Ascending aorta (tissue), 2 donors: ENCODE measurements at places on chromosomes 16 and 17.

DNA sequence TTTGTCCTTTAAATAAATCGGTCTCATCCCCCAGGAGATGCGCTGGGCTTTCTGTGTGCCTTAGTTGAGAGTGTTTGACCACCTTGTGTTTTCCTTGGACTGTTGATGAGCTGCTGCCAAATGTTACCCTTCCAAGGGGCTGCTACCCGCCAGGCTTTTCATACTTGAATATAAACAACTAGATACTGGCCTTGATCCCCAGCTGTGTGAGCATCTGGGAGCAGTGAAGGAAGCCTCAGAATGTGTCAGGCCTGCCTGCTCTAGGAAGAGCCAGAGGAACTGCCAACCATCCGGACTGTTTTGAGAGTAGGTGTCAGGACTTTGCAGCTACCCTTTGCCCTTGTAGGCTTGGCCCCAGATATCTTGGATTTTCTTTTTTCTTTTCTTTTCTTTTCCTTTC is 57.8 kb downstream of the LDHD start:
- DNase-seq: no peak

- DNase-seq: no peak
Observed at GRCh38 chr17:3986270-3986938, 22.2 kb upstream of the ATP2A3 start.

GRCh38 chr17:45906927-45907622 is 12.7 kb downstream of the MAPT start:
- no peak for DNase-seq

DNA sequence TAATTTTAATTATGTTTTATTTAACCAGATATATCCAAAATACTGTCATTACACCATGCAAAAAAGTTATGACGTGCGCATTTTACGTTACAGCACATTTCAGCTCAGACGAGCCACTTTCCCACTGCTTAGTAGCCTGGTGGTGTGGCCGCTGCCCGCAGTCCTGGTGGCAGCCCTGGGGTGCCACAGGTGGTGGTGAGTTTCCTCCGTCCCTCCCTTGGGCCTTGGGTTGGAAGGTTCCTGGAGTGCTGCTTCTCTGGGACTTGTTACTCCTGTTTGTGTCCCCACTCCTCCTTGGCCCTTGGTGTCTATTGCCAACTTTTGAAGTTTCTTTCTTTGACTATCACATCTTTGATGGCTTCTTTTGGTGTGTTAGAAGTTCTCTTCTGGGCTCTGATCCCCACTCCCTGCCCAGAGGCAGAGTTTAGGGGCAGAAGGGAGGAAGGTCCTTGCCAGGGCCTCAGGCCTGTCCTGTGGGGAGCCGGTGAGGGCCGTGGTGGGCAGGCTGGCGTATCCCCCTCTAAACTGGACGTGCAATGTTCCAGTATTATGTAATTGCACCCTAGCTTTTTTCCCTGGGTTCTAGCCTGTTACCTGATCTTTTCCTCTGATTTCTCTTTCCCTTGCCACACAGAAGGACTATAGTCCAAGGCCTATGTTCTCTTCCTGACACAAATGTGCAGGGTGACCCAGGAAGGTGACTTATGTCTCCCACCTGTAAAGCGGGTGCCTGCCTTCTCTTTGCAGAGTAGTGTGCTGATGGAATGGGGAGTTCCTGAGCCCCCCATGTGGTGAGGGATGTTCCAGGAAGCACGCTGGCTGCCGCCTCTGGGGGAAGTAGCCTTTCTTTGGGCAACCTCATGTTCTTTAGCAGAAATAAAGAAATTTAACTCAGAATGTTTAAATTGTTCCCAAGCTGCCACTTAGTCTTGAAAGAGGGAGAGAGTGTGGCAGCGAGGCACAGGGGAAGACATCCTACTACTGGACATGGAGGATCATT is 8.4 kb downstream of the MPRIP start:
- no peak for DNase-seq

- no peak for DNase-seq
Observed at GRCh38 chr16:55411231-55411630, 67.8 kb upstream of the MMP2 start.

DNA sequence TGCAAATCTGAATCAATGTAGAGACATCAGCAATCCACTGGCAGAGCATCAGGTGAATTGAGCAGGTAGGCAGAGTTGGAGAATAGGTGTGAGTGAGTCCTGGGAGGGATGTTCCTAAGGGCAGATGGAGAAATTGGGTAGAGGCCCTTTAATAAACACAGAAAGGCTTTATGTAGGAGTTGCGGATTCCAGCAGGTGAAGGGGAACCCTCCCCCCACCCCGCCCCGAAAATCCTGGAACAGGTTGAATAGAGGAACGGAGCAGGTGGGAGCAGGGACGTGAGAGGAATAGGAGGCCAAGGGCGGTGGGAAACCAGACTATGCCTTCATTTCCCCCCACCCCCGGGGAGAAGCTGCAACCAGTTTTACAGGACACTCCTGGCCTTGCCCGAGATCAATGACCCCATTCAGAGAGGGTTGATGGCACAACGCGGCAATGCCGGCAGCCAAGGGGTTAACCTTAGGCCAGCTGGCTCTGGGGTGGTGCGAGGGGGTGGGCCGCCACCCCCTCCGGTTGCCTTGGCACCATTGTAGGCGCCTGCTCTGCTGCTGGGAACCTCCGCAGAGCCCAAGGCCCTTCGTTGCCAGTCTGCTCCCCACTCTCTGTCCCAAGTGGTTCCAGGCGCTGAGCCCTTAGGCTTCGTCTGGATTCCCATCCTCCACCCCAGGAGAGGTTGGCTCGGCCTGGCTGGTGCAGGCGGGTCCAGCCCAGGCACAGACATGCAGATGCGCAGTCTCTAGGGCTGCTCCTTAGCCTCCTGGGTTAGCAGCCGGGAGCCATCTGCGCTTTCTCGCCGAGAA is 814 bp upstream of the RUNDC3A start:
- DNase-seq: no peak

DNA sequence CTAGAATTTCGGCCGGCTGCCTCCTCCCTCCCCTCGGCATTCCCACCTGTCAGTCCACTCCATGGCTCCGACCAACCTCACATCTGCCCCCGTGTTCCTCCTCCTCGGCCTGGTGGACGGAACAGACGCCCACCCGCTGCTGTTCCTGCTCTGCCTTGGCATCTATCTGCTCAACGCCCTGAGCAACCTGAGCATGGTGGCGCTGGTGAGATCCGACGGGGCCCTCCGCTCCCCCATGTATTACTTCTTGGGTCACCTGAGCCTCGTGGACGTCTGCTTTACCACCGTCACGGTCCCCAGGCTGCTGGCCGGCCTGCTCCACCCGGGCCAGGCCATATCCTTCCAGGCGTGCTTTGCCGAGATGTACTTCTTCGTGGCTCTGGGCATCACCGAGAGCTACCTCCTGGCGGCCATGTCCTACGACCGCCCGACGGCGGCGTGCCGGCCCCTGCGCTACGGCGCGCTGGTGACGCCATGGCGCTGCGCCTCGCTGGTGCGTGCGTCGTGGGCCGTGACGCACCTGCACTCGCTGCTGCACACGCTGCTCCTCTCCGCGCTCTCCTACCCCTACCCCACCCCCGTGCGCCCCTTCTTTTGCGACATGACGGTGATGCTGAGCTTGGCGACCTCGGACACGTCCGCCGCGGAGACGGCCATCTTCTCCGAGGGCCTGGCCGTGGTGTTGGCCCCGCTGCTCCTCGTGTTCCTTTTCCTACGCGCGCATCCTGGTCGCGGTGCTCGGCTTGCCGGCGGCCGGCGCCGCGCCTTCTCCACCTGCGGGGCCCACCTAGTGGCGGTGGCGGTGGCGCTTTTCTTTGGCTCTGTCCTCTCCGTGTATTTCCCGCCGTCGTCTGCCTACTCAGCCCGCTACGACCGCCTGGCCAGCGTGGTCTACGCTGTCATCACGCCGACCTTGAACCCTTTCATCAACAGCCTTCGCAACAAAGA is at the start of gene OR3A2:
TSS of gene OR3A2 (minus strand) at position 440 of the 948 bp plus-strand sequence.
- DNase-seq: no peak

DNA sequence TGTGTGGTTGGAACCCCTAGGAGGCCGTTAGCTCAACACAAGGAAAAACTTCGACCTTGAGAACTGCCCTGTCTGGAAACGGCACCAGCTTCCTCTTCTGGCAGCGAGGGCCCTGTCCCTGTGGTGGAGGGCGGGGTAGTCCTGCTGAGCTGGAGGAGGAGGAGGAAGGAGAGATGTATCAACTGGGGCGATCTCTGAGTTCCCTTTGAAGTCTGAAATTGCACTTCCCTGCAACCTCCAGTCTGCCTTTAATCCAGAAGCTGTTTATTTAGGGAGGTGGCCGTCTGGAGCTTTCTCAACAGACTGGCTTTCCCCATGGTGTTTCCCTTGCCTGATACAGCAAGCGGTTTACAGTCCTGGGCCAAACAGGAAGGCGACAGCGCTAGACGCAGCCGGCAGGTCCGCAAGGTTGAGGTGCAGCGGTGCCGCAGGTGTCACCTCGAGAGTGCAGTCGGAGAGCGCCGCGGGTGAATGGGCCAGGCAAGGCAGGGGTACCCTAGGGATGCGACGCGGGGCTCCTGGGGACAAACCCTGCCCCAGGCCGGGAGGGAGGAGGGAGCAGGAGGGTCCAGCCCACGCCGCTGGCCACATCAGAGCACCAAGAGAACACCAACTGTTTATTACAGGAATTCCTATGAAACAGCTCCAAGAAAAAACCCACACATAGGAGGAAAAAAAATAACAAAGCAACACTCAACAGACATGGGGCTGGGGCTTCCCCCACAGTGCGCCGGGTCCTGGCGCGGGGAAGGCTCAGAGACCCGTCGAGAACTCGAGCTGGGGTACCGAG is 11.4 kb upstream of the MRPS23 start:
- no peak for DNase-seq

DNA sequence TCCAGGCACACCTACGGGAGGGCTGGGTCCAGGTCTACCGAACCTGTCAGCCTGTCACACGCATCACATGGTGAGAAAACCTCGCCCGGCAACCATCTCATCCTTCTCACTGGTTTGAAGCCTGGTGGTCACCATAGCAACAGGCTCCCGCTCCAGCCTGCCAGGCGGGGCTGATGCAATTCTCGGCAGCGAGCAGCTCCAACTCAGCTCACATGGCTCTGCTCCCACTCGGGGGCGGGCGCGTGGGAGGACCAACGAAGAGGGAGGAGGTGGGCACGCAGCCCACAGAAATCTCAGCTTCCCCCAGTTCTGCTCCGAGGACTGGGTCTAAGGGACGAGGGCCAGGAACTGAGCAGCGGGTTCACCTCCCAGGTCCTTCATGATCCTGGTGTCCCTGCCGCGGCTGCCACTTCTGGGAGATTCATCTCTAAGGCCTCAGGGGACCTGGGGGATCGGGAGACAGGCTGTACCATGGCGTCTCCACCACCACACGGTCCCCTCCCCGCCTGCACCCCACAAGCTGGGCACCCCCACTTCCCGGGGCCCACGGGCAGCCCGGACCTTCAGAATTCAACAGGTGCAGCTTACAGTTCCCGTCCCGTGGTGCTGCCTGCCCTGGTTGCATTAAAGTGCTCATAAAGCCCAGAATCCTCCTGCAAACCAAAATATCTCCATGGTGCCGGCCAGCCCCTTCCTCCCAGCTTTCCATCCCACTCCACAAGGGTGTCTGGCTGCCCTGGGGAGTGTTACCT is 25.8 kb downstream of the ABR start:
- DNase-seq: no peak

- DNase-seq: no peak
Observed at GRCh38 chr16:14302031-14302398, 230.9 kb downstream of the MRTFB start.

DNA sequence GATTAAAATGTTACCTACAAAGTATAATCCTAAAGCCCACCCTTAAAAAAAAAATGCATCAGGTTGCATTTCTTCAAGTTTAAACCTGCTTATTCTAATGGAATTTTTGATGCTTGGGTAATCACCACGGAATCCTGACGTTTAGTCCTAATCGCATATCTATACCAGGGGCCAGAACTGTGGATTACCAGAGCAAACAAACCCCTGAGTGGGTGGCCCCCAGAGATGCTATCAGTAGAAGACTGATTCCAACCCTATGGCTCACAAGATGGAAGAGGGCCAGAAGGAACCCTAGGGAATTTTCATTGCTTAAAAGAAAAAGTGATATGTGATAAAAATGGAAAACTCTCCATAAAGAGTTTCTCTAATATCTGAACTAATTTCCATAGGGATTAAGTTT is 152.2 kb upstream of the NOG start:
- no peak for DNase-seq
